ENCODE measurements at places on chromosomes 11 and 22.

DNA sequence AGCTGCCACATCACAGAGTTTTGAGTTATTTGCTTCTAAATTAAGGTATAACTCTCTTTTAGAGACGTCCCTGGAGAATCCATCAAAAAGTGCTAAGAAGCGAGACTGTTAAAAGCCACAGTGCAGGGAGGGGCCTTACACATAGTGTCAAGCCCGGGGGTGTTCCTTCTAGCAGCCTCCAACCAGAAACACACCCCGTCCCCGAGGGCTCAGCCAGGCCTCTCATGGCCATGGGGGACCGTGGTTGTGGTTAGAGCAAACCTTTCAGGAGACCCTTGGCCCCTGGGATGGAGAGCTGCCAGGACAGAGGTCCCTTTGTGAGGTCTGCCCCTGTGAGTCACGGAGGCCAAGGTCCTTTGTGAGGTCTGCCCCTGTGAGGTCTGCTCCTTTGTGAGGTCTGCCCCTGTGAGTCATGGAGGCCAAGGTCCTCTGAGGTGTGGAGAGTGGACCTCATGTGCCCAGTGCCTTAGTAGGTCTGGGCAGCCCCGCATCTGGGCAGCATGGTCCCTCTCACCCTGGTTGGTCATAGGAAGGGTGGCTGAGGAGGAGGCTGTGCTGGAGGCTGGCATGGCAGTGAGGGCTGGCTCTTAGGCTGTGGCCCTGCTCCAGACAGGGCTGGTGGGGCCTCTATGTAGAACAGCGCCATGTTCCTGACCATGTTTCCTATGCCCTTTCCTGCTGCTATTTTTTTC is 5.4 kb downstream of the GNAZ start:
- no peak for DNase-seq

- DNase-seq = peak; percentile 83
Observed at GRCh38 chr22:41857155-41857859, 24.4 kb downstream of the SREBF2 start.

GRCh38 chr11:87033561-87033960 is 4.2 kb upstream of the TMEM135 start:
- DNase-seq = no peak

- DNase-seq = no peak
Observed at GRCh38 chr11:34972892-34973291, 56.5 kb downstream of the PDHX start.

DNA sequence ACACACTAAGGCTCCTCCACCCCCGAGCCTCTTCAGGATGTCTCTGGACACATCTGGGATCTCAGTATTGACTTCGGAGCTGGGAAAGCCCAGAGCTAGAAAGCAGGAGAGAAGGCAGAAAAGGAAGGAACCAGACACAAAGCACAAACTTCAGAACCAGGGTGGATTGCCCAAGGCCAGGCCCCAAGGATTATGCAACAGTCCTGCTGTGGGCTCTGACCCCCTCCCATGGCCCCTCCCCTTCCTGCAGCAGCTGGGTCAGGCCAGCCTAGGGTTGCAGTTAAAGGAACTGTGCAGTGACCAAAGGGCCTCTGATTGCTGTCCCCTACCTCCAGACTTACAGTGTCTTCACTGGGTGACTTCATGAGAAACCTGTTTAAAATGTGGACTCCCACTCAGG is 5.3 kb downstream of the KCNE3 start:
- no peak for DNase-seq

GRCh38 chr11:117610901-117611300 is 186.1 kb downstream of the DSCAML1 start:
- no peak for DNase-seq

- no peak for DNase-seq
Observed at GRCh38 chr11:107804971-107805370, 53.6 kb downstream of the SLC35F2 start.

GRCh38 chr11:77418155-77418970 is 55.5 kb downstream of the PAK1 start:
- peak; percentile 57 for DNase-seq

DNA sequence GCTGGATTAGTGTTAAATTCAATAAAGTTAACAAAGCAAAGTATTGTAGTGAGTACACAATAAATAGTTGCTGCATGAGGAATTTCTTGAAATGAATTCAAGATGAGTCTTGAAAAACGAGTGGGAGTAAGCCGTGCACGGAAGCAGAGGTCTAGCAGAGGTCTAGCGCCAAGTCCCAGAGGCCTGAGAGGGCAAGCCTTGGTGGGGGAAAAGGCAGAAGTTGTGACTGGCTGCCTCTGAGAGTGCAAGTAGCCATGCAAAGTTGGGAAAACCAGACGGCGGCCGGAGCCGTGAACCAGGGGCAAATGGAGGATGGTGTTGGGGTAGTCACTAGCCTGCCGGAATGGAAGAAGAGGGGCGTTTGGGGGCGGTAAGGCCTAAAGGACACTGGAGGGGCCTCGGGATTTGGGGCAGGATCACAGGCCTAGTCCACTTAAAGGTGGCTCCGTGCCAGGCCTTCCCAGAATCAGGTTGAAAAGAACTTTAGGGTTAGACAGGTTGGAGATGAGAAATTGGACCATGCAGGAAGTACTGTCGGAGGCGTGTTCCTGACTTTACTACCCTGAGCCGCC is 379 bp upstream of the SLC3A2 start:
- peak; percentile 57 for DNase-seq

DNA sequence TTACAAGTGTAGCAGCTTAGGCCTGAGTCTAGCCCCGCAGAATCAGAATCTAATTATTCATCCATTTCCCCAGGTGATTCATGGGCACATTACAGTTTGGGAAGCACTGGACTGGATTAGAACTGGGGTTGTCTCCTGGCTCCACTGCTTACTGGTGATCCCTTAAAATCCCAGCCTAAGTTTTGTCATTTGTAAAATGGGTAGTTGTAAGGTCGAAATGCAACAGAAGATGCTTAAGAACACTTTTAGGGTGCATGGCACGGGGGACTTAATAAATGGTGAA is 1.3 kb downstream of the STX3 start:
- DNase-seq = no peak

DNA sequence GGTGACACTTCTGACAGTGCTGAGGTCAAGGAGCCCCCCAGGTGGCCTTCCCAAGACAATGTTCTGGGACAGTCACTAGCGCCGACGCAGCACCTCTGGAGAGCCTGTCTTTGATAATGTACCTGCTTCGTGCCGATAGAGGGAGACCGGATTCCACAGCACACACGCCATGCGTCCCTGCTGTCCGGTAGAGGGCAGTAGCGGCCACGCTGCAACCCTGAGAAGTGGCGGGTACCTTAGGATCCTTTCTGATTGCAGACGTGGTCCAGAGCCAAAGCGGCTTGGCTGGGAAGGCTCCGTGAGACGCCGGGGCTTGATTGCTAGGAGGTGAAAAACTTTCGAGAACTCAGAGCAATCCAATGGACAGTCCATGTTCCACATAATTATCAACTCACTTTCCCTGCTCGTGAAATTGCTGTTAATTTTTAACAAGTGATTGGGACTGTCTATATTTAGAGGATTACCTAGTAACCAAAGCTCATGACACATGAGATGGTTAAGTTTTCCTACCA is 11.4 kb upstream of the BARX2 start:
- peak; percentile 87 for DNase-seq

DNA sequence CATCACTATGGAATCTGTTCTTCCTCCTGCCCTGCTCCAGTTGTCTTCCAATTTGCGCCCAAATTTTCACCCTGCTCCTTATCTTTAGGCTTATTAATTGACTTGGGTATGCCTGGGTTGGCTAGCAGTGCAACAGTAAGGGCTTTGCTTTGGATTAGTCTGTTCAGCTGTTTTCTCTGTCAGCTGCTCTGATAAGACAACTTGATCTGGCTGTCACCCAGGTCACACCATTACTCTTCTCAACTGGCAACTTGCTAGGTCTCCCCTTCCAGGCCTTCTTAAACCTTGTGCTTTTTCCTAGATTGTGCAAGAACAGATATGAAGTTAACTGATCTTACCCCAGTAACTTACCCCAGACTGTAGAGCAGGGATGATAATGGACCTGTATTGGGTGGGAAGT is 357.8 kb upstream of the LARGE1 start:
- no peak for DNase-seq

DNA sequence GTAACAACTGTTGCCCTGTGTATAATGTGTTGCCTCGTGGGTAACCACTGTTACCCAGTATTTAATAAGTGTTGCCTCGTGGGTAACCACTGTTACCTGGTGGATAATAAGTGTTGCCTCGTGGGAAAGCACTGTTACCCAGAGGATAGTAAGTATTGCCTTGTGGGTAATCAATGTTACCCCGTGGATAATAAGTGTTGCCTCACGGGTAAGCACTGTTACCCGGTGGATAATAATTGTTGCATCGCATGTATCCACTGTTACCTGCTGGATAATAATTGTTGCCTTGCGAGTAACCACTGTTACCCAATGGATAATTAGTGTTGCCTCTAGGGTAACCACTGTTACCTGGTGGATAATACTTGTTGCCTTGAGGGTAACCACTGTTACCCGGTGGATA is 17.1 kb upstream of the NXPE4 start:
- no peak for DNase-seq

GRCh38 chr11:61120706-61121191 is 18.5 kb downstream of the CD5 start:
- no peak for DNase-seq

DNA sequence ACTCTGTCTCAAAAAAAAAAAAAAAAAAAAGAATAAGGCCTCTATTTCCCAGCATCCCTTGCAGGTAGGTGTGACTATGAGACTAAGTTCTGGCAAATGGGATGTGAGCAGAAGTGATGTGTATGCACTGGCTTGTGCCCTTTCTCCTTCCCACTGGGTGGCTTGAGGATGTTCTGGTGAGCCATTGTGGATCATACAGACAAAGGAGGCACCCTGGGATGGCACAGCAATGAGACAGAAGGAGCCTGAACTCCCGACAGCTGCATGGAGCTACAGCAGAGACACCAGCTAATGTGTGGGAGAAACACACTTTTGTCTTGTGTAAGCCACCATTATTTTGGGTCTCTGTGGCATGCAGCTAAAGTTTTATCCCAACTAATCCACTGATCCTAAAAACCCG is 10.6 kb upstream of the SORL1 start:
- DNase-seq = no peak

GRCh38 chr11:61418136-61418535 is 11.6 kb downstream of the CPSF7 start:
- peak; percentile 20 for DNase-seq

- no peak for DNase-seq
Observed at GRCh38 chr11:104033134-104033533, 3.3 kb upstream of the DDI1 start.

GRCh38 chr22:42813501-42813900 is 43.6 kb downstream of the ARFGAP3 start:
- DNase-seq = no peak

DNA sequence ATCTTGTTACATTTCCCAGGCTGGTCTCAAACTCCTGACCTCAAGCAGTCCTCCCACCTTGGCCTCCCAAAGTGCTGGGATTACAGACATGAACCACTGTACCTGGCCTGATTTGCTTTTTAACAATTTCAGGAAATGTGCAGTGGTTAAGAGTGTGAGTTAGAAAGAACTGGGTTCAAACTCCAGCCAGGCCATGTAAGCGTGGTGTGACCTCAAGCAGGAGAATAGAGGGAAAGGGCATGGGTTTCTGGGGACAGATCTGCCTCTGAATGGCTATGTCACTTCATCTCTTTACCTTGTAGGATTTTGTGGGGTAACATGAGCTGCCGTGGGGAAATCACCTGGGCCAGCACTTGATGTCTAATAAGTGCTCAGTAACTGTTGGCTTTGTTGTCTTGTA is 9.3 kb downstream of the SNRPD3 start:
- DNase-seq = no peak

DNA sequence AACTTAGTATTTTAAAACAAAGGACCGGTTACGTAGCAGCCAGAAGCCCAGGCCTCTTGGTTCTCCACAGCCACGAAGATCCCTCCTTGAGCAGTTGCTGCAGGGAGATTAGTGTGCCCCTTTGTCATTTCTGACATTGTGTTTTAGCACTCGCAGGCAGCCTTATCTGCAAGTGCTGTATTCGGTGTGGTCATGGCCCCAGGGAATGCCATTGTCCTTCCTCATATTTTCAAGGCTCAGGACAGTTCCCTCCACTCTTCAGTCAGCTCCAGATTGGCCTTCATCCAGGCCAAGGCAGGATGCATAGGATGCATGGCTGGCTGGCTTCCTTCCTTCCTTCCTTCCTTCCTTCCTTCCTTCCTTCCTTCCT is 88.5 kb downstream of the ZBTB16 start:
- DNase-seq = peak; percentile 56

GRCh38 chr22:25875461-25875860 is 133.5 kb downstream of the MYO18B start:
- no peak for DNase-seq

DNA sequence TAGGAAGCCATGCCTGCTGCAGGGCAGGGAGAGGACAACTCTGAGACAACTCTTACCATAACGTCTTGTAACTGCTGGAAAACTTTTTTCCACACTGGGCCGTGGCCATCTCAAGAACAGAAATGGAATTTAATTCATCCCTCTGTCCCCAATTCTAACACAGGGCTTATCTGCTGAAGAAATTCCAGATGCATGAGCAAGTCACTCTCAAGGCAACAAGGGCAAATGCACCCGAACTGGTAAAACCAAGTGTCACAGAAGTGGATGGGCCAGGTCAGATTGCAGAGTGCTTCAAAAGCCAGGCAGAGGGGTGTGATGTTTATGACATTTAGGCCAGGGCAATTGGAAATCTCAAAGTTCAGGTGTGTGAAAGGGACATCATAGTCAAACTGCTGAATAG is 7.4 kb downstream of the SMPD1 start:
- DNase-seq = no peak

Measured in common myeloid progenitor, CD34-positive (primary cell).